ENCODE measurements at places on chromosomes 7 and 10.

GRCh38 chr10:133278577-133279265, 2.1 kb upstream of the ADAM8 start:
- no peak for DNase-seq

DNA sequence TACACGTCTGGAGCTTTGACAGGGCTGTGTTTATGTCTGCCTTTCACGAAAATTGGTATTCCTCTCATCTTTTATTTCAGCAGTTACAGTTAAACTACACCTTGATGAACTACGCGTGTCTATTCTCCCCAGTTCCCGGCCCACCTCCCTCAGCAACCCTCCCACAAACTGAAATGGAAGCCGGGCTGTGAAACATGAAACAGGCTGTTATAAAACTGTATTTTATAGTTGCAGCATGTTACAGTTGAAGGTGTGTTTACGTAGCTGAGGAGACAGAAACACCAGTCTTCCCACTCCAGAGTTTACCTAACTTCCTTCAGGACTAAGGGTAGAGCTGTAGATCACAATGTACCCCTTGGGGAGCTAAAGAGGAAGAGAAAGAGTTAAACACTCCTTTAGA, 228.3 kb upstream of the ZNF32 start:
- no peak for DNase-seq

DNA sequence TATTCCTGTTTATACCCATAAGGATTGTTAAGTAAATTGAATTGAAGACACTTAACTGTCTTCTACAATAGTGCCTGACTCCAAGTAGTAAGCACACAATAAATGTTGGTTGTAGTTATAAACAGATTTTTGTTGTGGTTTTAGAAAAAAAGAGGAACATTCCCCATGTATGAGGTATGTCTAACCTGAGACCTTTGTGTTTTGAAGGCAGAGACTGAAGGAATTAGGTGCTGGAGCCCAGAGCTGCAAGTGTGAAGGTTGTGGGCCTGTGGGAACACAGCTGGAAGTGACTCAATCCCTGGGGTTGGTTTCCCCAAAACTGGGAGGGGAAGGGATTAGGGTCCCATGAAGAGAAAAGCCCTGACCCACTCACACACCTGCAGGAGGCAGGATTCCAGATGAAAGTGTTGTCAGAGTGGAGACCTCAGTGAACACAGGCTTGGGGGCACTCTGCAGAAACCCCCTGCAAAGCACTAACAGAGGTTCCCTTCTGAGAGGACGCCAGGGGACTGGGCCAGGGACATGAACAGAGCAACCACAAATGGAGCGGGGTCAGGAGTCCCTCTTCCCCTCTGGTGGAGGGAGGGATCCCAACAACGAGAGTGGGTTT, 265.1 kb upstream of the KLF14 start:
- no peak for DNase-seq

- no peak for DNase-seq
These were observed 199.9 kb downstream of the EVX1 start for GRCh38 chr7:27442455-27442854.

- no peak for DNase-seq
These were observed 56.5 kb downstream of the CTTNBP2 start for GRCh38 chr7:117816727-117817126.

DNA sequence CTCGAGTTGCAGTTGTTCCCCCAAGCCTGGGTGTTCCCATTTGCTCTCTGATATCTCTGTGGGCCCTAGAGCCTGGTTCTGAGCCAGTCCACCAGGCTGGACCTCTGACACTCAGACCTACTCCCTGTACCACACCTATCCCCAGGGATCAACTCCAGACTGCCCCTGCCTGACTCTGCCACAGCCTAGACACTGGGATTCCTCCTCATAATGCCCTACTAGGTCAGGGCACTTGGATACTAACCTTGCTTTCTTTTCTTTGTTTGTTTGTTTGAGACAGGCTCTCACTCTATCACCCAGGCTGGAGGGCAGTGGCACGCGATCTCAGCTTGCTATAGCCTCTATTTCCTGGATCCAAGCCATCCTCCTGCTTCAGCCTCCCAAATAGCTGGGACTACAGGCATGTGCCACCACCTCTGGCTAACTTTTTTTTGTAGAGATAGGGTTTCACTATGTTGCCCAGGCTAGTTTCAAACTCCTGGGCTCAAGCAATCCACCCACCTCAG, 30.8 kb upstream of the PDCD4 start:
- no peak for DNase-seq

GRCh38 chr7:151711906-151712809, 164.8 kb downstream of the PRKAG2 start:
- DNase-seq = no peak

GRCh38 chr7:122846591-122846990, 39.7 kb downstream of the CADPS2 start:
- no peak for DNase-seq

GRCh38 chr7:45350896-45351295, 193.3 kb downstream of the RAMP3 start:
- no peak for DNase-seq

DNA sequence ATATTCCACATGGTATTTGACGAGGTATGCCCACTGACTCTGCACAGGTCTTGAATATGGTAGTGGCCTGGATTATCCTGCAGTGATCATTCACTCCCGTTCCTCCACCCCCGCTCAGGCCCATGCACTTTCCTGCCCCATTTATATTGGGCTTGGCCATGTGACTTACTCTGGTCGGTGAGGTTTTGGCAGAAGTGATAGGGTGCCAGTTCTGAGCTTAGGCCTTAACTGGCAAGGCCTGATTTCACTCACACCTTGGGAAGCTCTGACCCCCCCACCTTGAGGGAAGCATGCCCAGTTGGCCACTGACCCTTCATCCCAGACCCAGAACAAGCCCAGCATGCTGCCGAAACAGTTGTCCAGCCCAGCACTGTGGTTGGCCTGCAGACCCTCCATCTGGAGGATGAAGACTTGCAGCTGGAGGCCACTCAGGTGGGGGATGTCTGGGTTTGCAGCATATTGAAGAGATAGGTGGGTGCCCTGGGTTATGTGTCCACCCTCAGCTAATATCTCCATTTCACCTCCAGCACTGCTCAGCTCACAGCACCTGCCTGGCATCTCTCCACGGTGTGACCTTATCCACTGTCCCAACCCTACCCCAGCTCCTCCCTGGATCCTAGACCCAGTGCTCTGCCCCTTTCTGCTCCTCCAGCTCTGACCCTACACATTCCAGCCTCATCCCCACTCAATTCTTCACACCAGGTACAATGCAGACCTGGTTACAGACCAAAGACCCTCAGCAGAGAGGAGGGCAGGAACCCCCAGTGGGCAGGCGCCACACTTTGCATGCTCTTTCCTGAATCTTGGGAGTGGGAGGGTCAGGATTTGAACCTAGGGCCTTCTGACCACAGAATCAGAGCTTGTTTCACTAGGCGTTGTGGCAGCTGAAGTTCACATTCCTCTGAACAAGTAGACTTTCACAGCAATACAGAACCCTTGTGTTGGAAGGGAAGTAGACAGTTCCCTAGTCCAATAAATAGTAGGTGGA, 138.1 kb upstream of the CHST15 start:
- no peak for DNase-seq

DNA sequence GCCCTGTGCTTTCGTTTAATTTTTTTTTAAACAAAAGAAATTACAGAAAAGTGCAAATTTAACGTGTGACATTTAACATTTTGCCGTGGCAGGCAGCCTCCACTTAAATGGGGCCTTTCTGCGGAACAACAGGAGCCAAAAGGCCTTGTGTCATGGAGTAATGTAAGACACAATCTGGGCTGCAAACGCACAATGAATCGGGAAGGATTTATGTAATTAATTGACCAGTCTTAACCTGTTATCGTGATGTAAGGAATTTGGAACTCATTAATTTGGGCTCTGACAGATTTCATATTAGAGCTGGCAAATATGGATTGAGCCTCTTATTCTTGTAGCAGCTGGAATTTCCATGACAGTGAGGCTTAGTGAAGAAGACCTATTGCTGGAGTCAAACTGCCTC, 86.4 kb downstream of the SNX10 start:
- no peak for DNase-seq

DNA sequence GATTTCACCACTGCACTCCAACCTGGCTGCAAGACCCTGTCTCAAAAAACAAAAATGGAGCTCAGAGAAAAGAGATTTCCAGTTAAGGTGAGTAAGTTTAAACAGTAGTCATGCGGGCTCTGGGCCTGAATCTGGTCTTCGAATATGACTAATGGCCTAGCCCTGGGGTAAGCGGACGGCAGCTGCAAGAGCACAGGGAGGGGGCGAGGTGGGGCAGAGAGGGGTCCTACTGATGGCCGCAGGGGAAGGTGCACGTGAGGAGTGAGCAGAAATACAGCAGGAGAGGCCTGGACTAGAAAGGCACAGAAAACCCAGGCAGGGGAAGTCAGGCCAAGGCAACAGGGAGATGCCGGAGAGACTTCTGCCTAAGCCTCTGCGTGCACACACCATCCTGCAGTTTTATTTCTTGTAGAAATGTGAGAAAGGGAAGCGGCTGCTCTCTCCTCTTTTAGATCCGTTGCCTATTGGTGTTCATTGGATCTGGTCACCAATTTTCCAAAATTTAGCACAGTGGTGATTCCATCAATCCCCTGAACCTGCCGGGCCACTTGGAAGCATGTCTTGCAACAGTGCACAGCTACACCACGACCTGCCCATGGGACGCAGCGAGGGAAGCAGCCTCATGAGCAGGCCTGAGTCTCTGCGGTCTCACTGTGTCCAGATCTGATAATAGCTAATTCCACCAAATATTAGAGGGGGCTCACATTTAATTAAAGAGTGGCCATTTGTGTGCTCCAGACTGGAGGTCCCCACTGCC, 139.0 kb downstream of the PAXIP1 start:
- DNase-seq = no peak

GRCh38 chr7:7335215-7335614, 152.9 kb downstream of the C1GALT1 start:
- DNase-seq = no peak

DNA sequence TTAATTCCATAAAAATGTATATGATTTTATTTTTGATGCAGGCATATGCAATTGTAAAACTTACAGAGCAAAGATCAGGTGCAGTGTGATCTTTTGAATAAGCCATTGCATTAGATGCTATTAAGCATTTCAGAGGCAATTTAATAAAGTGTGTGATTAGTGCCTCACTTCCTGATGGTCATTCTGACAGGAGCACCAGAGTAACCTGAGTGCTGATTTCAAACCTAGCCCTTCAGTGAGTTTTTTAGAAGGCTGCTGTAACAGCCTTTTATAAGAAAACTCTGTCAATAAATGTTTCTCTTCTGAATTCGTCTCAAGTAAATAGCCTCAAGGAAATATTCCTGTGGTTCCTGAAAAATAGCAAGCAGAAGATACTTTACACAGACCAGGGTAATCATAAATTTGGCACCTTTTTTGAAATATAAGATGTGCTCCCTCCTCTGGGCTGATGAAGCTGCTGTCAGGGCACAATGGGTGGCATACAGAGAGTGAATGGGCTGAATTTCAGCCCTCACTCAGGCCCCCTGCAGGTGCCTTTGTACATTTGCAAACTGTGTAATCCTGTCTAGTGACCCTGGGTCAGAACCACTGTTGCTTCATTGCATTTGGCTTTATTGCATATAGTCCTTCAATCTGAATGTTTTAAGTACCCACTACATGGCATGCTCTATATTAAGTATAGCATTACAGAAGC, 193.7 kb upstream of the CSTF2T start:
- DNase-seq = no peak

- no peak for DNase-seq
These were observed 18.5 kb downstream of the STAM start for GRCh38 chr10:17662193-17663138.
